ENCODE measurements at places on chromosomes 12 and 14.

- DNase-seq, result no peak
Measured at GRCh38 chr12:130458341-130458740, 120.7 kb downstream of the PIWIL1 start.

DNA sequence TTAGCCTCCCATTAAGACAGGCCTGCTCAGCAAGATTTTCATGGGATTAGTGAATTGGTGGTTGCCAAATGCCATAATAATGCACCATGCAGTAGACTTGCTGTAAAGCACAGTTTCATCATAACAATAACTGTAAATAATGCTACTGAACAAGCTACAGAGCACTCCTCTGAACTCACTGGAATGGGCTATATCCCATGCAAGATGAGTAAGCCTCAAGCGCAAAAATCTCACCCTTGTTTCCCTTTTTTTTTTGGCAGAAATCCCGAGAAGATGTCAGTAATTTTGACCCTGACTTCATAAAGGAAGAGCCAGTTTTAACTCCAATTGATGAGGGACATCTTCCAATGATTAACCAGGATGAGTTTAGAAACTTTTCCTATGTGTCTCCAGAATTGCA lies 145.9 kb upstream of the HIF1A start:
- DNase-seq, result no peak

DNA sequence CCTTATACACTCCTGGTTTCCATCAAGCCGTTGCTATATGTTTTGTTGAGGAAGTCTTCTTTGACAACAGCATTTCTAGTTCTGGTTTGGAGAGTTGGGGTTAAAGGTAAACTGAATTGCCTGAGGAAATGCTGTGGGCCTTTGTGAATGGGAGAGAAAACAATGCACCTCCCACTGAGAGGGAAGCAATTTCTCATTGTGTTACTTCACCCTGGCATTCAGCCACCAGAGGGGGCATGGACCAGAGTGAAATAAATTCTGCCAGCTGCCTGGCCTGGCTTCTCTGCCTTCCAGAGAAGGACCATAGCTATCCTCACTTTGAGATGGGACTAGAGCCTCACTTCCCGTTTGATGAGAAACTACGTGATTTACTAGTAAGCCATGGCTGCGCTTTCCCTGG lies 475.3 kb downstream of the EGLN3 start:
- peak; percentile 85 for DNase-seq

DNA sequence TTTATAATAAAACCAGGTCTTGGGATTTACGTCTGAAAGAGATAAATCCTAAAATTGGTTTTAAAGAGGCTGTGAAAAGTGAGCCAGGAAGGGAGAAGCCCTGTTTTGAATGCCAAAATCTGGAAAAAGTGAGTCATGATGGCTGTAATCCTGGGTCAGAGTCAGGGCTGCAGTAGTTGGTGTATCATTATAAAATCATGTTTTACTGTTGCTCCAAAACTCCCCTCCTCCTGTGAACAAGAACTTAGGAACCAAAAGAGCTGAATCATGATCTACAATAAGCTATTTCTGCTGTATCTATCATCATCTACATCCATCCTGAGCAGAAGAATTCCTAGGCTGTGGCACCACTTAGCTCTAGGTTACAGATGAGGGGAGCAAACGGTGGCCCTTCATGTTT lies 79.3 kb downstream of the LMO3 start:
- DNase-seq, result no peak

DNA sequence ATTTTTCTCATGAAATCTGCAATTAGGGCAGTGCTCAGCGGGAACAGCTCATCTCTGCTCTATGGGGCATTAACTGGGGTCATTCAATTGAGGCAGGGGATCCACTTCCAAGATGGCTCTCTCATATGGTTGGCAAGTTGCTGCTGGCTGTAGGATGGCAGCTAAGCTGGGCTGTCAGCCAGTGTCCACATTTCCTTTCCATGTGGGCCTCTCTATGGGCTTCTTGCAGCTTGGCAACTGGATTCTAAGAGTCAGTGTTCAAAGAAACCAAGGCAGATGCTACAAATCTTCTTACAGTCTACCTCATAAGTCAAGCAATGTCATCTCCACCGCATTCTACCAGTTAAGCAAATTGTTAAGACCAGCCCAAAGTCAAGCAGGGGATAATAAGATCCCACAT lies 50.3 kb upstream of the TMCC3 start:
- DNase-seq, result no peak

GRCh38 chr12:20547816-20548575 lies 147.1 kb upstream of the SLCO1C1 start:
- DNase-seq, result no peak

DNA sequence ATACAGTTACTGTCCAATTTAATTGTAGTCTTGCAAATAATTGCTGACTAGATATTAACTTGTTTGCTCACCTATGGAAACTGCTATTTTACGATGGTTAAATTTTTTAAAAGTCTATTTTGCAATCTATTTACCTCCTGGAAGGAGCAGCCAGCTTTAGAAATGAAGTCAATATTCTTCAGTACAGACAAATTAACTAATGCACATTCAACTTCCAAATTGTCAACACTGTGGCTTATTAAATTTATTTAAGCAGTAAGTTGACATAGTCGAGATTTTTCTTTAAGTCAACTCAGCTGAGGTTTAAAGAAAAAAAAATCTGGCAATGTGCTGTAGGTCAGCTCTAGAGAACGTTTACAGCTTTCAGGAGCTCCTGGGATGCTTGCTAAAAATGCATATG lies 221.2 kb downstream of the SSPN start:
- DNase-seq, result no peak

GRCh38 chr12:105510526-105510925 lies 180.0 kb downstream of the C12orf75 start:
- no peak for DNase-seq

- peak; percentile 54 for DNase-seq
Measured at GRCh38 chr14:92973261-92973797, 50.4 kb downstream of the CHGA start.

GRCh38 chr14:25041484-25041883 lies 8.5 kb downstream of the STXBP6 start:
- DNase-seq, result peak; percentile 72

GRCh38 chr12:127773520-127773919 lies 493.4 kb upstream of the TMEM132C start:
- no peak for DNase-seq

DNA sequence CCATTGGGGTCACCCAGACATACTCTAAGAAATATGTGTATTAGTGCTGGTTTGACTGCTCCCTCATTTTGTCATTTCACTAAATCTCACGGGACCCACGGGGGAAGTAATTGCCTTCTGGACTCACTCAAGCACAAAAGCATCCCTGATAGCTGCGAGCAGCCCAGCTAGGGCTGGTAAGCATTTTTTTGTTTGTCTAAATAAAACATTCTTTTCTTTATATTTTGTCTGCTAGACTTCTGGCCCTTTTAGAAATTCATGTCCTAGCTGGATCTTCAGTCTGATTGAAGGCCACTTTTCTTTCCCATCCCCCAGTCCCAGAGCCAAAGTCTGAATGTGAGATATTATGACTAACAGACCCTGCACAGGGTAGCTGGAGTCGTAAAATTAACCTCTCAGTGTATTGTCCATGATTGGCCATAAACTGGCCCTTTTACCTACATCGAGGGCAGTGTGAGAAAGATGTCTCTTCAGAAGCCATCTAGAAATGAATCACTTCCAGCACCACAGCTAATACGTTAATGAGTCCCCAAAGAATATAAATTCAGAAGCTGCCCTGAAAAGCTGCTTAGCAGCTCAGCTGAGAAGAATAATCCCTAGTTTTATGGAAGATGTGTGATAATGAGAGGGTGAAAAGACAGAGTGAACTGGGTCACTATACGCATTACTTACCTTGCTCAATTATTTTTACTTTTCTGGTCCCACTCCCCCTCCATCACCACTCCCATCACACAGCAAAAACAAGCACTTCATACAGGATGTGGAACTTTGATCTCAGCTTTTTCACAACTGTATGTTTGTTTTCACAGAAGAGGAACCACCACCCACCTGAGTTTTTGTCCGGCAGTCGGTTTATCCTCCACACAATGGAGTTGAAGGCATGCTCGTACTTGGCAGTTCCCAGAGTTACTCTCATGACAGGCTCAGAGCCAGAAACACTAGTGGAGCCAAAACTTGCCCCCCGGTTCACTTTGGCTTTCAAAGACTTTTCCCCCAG lies 55.6 kb upstream of the GTF2A1 start:
- DNase-seq, result no peak

- no peak for DNase-seq
Measured at GRCh38 chr14:103367995-103368394, 17.2 kb upstream of the MARK3 start.

DNA sequence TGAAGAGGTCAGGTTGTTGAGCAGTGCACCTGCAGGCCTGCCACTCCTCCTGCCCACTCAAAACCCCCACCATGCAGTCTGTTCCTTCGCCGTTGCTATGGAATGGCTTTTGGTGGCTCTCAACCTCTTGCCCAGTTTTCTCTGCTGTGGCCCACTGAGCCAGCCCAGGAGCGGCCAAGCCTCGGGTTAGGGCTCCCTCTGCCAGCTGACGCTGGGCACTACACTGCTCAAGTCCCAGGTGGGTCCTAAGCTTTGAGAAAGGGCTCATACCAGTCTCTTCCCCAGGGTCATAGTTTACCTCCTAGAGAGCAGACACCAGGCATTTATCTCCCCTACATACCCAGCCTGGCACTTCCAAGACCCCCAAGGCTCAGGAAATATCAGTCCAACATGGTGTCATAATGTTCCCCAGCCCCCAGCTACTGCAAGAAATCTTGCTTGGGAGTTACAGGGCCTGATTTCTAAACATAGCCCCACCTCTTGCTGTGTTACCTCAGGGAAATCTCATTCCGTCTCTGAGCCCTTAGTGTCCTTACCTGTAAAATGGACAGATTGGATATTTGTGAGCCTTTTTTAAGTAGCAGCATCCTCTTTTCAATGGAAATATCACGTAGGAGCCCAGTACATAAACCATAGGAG lies 59.4 kb downstream of the TSPAN11 start:
- peak; percentile 53 for DNase-seq

- DNase-seq, result no peak
Measured at GRCh38 chr12:88865537-88865936, 285.3 kb upstream of the KITLG start.

DNA sequence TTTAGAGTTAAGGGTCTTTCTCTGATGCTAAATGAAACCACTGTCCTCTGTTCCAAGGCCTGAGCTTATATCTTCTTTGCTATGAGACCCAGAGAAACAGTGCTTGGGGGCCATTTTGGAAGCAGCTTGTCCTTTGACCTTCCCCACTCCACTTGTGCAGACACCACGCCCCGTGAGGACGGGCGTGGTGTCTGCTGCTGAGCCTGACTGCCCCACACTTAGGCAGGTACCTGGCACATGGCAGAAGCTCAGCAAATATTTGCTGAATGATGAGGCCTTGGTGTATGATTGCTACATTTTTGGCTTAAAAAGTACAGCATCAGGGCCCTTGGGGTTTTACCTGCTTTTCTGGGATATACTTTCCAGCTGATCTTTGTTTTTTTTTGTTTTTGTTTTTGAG lies 69.9 kb downstream of the RASSF3 start:
- no peak for DNase-seq

DNA sequence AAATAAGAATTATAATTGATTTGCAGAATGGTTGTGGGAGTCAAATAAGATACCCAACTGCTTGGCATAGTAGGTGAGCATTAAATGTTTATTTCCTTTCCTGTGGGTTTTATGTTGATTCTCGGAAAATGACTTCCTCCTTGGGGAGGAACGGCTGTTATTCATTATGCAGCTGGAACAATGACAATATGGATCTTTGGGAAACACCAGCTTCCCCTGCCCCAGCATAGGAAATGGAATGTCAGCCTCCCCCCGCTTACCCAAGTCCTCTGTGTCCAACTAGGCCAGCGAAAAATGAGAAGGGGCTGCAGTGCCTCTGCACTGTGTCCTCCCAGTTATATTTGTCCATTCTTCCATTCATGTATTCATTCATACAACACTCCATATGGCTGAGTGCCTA lies 11.7 kb upstream of the CCDC177 start:
- DNase-seq, result no peak

DNA sequence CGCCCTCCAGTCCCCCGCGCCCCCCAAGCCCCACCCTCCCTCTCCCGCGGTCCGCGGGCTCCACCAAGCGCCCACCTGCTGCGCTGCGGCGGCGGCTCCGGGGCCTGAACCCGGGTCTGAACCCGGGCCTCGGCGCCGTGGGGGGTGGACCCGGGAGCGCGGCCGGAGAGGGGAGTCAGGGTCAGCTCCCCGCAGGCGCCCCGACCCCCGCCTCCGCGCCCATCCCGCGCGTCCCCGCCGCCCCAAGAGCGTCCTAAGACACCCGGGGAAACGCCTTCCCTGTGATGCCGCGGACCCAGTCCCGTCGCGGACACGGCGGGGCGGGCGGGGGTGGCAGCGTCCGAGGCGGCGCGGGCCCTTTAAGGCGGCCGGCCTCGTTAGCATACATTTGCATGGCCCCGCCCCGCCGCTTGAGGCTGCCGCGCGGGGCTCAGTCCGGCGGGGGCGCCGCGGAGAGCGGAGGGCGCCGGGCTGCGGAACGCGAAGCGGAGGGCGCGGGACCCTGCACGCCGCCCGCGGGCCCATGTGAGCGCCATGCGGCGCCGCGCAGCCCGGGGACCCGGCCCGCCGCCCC lies at the start of gene MMP17:
Gene MMP17, plus strand, starts transcription at position 433 of the 574 bp plus-strand sequence. Its CDS starts 102 bp downstream, at position 535.
- peak; percentile 45 for DNase-seq

DNA sequence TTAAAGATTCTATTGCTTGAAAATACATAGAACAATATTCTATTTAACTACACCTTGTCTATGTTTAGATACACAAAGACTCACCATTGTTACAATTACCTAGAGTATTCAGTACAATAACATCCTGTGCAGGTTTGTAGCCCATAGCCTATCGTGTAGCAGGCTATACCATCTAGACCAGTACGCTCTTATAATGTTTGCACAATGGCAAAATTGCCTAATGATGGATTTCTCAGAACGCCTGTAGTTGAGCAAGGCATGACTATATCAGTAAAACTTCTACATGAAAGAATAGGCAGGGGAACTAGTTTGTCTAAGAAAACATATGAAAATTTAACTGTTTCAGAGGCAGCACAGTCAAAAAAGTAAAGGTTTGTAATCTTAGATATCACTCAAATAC lies 375.9 kb downstream of the DAD1 start:
- DNase-seq, result no peak

GRCh38 chr12:20716037-20716436 lies 20.9 kb downstream of the SLCO1C1 start:
- DNase-seq, result peak; percentile 3

DNA sequence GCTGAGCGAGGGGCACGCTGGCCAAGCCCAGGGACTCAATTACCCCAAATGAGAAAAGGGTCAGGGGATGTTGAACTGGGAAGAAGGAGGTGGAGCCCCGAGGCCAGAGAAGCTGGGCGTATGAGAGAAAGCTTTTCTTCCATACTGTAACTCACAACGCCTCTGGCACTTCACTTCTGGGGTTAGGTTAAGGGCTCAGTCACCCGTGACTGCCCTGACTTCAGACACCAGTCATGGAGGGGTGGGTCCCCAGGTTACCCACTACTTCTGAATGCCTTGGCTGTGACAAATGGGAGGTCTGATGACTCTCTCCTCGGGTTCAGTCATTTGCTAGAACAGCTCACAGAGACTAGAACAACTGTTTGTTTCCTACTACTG lies 5.5 kb upstream of the GPR132 start:
- no peak for DNase-seq

DNA sequence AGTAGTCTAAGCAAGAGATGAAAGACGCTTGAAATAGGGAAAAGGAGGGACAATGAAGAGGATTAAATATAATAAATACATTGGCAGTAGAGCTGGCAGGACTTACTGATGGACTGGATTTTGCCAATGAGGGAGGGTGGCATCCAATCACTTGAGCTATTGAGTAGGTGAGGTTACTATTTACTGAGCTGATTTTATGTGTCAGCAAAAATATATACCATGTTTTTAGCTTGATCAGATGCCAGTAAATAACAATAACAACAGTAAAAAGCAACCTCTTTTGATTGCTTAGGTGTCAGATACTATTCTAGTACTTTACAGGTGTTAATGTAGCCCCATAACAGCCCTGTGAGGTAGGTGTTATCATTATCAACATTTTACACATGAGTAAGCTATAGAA lies 187.5 kb upstream of the LMNTD1 start:
- DNase-seq, result no peak

Data from NCI-H345 (cell line).